T-cell (primary cell): ENCODE measurements at places on chromosomes 7 and 10.
A peak's percentile ranks its signal among the peaks of the same experiment; 100 is the strongest.

DNA sequence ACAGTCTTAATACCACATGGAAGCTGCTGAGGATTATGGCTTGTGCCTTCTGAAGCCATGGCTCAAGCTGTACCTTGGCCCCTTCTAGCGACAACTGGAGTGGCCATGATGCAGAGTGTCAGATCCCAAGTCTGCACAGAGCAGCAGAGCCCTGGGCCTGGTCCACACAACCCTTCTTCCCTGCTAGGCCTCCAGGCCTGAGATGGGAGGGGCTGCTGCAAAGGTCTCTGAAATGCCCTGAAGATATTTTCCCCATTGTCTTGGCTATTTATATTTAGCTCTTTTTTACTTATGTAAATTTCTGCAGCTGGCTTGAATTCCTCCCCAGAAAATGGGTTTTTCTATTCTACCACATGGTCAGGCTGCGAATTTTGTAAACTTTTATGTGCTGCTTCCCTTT is 804.6 kb upstream of the ZWINT start:
- no peaks in the 10 kb centered on the region for H3K36me3 ChIP-seq
- H3K27ac ChIP-seq: no peak overlapping the region
- no peak for DNase-seq
- H3K27me3 ChIP-seq: no peaks in the 10 kb centered on the region
- H3K4me1 ChIP-seq: no peaks in the 10 kb centered on the region
- H3K4me3 ChIP-seq: no peak overlapping the region

GRCh38 chr7:106433377-106433776 is 148.6 kb upstream of the NAMPT start:
- H3K4me3 ChIP-seq: no peak overlapping the region
- no peaks in the 10 kb centered on the region for H3K4me1 ChIP-seq
- H3K36me3 ChIP-seq: no peaks in the 10 kb centered on the region
- DNase-seq: no peak
- no peak overlapping the region for H3K27ac ChIP-seq

DNA sequence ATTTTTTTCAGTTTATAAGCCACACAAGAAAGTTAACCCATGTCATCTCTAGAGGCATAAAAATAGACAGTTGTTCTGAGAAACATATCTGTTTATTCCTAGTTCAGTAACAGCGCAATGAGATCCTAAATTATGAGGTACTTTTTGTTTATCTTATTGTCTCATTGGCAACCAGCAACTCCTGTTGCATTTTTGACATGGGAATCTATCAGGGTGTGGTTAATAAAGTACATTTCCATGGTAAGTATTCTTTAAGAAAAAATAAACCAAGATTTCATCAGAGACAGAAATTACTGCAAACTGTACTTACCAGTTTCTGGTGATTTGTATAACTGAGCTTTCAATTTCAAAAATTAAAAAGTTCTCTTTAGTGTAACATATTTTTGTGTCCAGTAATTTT is 9.0 kb downstream of the FAS start:
- no peak for DNase-seq
- H3K27ac ChIP-seq: peak overlapping the region; percentile 54
- no peaks in the 10 kb centered on the region for H3K36me3 ChIP-seq
- H3K4me3 ChIP-seq: no peak overlapping the region
- no peaks in the 10 kb centered on the region for H3K27me3 ChIP-seq
- peaks cover 25% of the 10 kb centered on the region for H3K4me1 ChIP-seq

DNA sequence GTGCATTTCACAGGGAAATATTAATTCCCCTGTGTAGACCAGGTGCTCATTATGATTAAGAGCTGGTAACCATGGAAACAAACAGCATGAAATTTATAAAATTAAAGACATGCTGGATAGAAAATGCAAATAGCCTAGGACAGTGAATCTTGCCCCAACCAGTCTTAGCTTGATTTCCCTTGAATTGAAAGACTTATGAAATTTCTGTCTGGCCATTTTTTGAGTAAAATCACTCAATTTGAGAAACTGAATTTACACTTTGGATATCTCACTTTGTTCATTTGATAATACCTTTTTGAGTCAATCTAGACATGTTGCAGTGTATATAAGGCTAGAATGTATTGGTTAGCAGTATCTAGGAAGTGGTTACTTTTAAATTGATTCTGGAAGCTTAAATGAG is 4.4 kb upstream of the SMIM30 start:
- no peaks in the 10 kb centered on the region for H3K27me3 ChIP-seq
- DNase-seq: no peak
- H3K4me3 ChIP-seq: no peak overlapping the region
- no peak overlapping the region for H3K27ac ChIP-seq

DNA sequence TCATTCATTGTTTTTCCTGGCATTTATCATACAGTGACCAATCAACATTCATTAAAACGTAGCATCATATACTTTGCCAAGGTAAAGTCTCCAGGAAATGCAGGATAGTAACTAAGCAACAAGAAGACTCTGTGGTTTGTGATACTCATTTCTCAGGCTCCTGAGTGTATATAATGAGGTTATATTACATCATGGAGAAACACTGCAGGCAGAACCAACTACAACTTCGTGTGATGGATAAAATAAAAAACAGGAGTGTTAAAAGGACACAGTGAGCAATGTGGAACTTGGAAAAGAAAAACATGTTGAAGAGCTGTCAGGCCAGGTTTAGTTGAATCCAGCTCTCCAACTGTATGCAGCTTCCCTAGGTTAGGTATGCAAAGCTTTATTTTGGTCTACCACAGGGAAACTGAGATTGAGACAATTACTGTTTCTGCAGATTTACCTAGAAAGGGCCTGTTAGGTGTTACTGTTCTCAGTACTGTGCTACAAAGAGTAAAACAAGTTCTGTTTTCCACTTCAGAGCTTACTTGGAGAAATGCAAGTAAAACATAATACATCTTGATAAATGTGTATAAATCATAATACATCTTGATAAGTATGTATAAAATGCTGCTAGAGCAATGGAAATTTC is 7.8 kb upstream of the CCNY start:
- peaks cover 4% of the 10 kb centered on the region for H3K4me1 ChIP-seq
- peaks cover 4% of the 10 kb centered on the region for H3K36me3 ChIP-seq
- no peak overlapping the region for H3K27ac ChIP-seq
- H3K27me3 ChIP-seq: no peaks in the 10 kb centered on the region
- H3K4me3 ChIP-seq: no peak overlapping the region

DNA sequence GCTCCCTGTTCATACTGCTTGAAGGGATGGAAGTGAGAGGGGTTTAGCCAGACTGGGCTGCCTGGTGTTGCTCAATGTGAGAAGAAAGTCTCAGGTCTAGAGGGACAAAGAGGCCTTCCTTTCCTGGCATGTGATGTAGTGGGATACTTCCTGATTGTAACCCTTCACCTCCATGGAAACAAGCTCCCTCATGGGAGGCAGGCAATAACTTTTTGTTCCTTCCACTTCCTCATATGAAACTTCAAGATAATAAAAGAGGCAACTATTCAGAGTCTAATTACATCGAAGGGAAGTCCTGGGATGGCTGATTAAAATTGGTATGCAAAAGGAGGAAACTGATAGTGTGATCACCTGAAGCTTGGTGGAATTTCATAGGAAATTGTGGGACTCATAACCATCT is 84.1 kb upstream of the ETV1 start:
- no peaks in the 10 kb centered on the region for H3K36me3 ChIP-seq
- no peaks in the 10 kb centered on the region for H3K27me3 ChIP-seq
- H3K4me1 ChIP-seq: no peaks in the 10 kb centered on the region
- H3K4me3 ChIP-seq: no peak overlapping the region
- DNase-seq: no peak

DNA sequence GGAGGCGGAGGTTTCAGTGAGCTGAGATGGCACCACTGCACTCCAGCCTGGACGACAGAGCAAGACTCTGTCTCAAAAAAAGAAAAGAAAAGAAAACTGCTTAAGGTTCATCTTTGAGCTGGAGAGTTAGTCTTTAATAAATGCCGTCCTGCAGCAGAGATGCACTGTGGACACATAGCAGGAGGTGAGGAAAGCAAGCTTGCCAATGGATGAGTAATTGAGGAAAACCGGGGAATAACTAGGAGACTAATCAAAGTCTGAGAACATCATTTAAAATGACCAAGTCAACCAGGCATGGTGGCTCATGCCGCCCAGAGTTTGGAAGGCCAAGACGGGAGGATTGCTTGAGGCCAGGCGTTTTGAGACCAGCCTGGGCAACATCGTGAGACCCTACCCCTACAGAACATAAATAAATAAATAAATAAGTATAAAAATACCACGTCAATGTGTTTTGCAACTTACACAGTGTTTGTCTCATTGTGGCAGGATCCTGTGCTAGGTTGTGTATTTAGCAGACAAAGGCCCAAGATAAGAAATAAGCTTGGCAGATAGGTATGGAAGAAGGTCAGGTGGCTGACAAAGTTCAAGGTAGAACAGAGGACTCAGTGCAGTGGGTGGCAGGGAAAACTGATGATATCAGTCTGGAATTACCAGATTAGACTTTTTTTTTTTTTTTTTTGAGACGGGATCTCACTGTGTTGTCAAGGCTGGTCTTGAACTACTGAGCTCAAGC is 115.7 kb upstream of the KMT2C start:
- DNase-seq: no peak
- no peaks in the 10 kb centered on the region for H3K4me1 ChIP-seq
- no peaks in the 10 kb centered on the region for H3K36me3 ChIP-seq
- H3K27ac ChIP-seq: no peak overlapping the region
- peaks cover 3% of the 10 kb centered on the region for H3K27me3 ChIP-seq

- peaks cover 12% of the 10 kb centered on the region for H3K27me3 ChIP-seq
- H3K27ac ChIP-seq: no peak overlapping the region
- no peak for DNase-seq
- H3K4me1 ChIP-seq: no peaks in the 10 kb centered on the region
- H3K36me3 ChIP-seq: no peaks in the 10 kb centered on the region
Observed at GRCh38 chr10:69974551-69975155, 78.0 kb upstream of the MACROH2A2 start.

DNA sequence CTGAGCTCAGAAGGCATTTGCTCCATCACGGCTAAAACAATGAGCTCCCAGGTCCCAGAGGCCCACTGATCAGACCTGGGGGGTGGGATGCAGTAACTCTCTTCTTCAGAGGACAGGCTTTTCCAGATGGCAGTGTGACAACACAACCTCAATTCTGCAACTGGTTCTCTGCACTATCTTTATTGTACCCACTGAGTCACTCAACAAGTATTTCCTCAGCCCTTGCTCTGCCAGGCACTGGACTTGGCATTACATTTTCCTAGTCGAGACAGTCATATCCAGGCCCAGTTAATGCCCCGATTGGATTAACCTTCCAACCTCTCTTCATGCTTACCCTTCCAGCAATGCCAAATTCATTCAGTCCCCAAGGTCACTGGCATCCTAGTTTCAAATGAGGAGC is 72.6 kb downstream of the JAZF1 start:
- H3K36me3 ChIP-seq: no peaks in the 10 kb centered on the region
- no peaks in the 10 kb centered on the region for H3K27me3 ChIP-seq
- H3K27ac ChIP-seq: no peak overlapping the region
- no peak for DNase-seq

DNA sequence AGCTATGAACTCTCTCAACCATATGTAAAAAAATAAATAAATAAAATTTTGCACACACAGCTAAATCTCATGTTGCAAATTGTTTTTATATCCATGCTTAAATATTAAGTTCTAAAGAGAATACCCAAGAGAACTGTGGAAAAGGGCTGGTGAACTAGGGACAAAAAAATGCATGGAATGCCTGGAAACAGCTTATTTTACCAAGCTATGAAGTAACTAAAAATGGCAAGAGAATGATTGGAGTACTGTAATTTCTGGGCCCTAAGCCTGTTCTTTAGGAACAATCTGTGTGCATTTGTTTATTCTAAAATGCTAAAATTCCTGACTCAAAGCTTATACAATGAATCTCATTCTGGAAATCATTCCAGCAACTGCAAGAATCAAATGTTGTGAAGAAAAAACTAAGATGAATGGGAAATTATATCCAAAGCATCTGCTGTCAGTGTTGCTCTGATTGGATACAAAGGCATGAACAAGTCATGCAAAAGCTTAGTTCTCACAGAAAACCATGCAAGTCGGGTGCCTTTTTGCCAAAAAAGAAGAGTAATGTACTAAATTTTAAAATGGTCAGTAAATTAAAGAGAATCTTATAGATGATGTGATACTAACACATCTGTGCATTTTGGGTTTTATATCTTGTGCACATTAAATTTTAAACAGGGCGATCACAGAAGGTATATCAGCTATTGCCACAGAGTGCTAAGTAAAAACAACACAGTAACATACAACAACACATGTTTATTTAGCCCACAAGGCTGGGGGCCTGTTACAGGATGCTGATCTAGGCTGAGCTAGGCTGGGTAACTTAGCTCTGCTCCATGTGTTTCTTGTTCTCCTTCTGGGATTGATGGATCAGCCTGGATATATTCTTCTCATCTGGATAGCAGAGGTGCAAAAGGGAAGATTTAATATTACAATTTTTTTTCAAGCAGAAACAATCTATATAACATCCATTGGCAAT is 453.5 kb upstream of the SEMA3A start:
- H3K27me3 ChIP-seq: no peaks in the 10 kb centered on the region
- no peaks in the 10 kb centered on the region for H3K36me3 ChIP-seq
- no peak overlapping the region for H3K4me3 ChIP-seq
- no peak overlapping the region for H3K27ac ChIP-seq

DNA sequence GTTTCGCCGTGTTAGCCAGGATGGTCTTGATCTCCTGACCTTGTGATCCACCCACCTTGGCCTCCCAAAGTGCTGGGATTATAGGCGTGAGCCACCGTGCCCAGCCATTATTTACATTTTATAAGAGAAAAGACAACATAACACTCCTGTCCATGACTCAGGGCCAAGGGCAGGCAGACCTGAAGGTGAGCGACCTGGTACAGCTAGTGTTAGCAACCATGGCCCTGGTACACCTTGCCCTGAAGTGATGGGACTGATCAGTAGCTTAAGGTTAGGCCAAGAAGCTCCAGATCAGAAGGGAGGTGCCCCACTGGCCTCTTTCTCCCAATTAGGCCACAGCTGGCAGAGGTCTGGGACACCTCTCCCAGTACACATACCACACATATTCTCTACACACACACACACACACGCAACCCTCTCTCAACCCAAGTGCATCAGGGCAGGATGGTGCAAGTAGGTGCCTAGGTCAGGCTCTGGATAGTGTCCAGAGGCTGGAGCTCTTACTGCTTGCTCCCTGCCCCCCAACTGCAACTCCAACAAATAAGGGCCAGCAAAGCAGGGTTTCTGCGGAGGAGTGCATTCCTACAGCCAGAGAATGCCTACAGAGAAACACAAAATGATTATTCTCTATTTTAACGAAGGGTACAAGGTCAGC is 43.8 kb downstream of the DPCD start:
- H3K36me3 ChIP-seq: peaks cover 36% of the 10 kb centered on the region
- H3K4me3 ChIP-seq: no peak overlapping the region
- DNase-seq: no peak
- no peaks in the 10 kb centered on the region for H3K4me1 ChIP-seq

DNA sequence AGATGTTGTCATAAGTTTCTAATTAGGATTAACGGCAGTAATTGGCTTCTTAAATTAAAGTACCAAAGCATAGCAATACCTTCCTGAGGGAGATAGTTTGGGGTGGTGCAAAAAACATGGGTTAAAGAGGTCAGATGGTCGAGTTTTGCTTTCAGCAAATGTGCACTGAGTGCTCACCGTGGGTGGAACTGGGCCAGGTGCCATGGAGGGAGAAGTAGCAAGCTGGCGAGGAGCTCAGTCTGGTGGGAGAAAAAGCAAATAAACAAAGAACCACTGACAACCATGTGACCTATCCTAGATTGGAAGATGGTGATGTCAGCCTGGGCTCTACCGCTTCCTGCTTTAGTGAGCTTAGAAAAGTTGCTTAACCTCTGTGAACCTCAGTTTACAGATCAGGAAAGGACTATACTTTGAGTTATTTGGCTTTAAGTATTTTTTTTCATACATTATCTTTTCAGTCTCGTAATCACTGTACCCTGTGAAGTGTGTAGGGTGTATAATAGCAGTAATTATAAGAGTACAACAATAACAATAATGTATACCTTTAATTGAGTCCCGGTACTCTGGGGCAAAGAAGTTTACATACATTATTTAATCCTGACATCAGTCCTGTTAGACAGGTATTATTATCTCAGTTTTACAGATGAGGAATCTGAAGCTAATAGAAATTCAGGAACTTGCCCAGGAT is 69.0 kb upstream of the PDCD4 start:
- H3K4me1 ChIP-seq: peaks cover 39% of the 10 kb centered on the region
- peak; percentile 69 for DNase-seq
- H3K27me3 ChIP-seq: no peaks in the 10 kb centered on the region
